Activated T-helper 9 cell treated with anti-CD3 and anti-CD28 coated beads, Interleukin-2, amount 50 U/mL, for 16 hours (primary cell): ENCODE measurements at places on chromosomes 5 and 9.

DNA sequence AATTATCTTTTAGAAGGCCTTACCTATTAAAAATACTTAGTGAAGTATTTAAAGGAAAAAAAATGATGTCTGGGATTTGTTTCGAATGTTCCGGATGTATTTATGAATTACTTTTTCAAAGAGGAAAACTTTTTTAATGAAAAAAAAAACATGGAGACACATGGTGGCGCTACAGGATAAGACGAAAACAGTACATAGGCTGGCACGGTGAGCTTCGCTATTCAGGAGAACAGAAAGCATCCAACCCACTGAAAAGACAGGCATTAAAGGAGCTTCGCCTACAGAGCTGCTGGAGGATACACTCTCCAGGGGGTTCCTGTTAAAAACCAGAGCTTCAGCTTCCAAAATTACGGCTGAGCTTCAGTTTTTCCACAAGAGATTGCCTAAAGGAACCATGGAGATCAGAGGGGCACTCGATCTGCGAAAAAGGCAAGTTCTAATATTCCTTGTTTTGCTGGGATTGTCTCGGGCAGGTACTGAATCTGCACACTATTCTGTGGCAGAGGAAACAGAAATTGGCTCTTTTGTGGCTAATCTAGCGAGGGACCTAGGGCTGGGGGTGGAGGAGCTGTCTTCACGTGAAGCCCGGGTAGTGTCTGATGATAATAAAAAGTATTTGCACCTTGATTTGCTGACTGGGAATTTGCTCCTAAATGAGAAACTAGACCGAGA lies at the start of gene PCDHB14:
PCDHB14 (plus strand) TSS at position 232 of the 672 bp plus-strand sequence; CDS start at position 395, 163 bp downstream.
- DNase-seq: no peak

DNA sequence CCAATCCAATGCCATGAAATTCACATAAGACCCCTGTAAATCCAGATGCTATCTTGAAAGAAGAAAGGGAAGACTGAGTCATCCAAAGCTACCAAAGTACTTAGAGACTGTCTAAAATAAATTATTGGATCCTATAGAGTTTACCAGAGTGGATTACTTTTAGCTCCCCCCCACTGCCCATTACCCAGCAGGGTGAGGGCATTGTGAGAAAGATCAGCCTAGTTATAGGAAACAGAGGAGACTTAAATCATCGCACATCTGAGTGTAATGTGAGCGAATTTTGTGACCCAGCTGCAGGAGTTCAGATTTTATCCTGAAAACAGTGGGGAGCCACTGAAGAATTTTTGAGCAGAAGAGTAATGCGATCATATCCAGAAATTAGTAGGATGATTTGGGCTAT lies 1.6 kb upstream of the ENHO start:
- no peak for DNase-seq

DNA sequence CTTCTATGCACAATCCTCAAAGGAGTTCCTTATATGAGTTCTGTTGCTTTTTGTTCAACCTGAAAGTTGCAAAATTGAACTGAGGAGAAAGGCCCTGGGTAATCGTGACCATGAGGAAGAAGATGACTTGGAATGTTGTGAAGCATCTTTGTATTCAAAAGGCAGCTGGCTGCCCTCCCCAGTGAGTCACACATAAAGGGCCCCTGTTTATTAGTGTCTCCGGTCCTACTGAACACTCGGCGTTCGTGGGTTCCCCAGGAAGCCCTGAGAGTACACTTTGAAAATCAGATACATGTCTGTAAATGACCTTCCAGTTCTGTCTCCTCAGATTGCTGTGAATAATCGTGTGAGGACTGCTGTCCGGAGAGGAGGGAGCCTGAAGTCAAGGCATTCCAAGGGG lies 73.6 kb downstream of the C9orf153 start:
- DNase-seq: no peak

DNA sequence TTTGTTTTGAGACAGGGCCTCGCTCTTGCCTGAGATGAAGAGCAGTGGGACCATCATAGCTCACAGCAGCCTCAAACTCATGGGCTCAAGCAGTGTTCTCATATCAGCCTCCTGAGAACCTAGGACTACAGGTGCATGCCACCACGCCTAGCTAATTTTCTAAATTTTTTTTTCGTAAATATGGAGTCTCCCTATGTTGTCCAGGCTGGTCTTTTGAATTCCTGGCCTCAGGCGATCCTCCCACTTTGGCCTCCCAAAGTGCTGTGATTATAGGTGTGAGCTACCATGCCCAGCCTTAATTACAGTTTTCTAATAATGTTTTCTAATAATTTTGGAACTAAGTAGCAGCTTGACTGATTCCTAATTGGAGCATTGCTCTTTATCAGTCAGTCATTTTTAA lies 15.1 kb downstream of the GAPVD1 start:
- no peak for DNase-seq

- DNase-seq: no peak
Measured at GRCh38 chr5:88758184-88758583, 124.8 kb downstream of the MEF2C start.

GRCh38 chr5:65152131-65152530 lies 329.6 kb downstream of the ADAMTS6 start:
- DNase-seq: no peak

- DNase-seq: no peak
Measured at GRCh38 chr5:117682416-117682815, 1107.8 kb upstream of the SEMA6A start.
